ENCODE measurements at places on chromosomes 2 and 18.

DNA sequence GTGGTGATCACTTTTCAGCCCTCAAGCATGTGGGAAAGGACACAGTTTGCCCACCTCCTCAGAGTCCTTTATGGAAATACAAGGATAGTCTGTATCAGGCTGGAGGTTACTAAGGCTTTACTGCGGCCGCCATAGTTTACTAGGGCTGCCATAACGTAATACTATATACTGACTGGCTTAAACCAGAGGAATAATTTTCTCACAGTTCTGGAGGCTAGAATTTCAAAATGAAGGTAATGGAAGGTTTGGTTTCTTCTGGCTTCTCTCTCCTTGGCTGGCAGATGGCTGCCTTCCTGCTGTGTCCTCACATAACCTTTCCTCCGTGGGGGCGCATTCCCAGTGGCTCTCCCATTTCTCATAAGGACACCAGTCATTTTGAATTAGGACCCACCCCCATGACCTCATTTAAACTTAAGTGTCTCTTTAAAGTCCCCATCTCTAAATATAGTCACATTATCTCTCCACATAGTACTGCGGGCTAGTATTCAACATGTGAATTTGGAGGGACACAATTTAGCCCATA, 12.5 kb upstream of the ATIC start:
- DNase-seq, result no peak

GRCh38 chr18:79468119-79468789, 72.5 kb downstream of the NFATC1 start:
- no peak for DNase-seq

GRCh38 chr2:176508984-176509740, 239.9 kb downstream of the MTX2 start:
- DNase-seq, result no peak

- no peak for DNase-seq
Measured at GRCh38 chr2:19932928-19933327, 31.1 kb upstream of the TTC32 start.

DNA sequence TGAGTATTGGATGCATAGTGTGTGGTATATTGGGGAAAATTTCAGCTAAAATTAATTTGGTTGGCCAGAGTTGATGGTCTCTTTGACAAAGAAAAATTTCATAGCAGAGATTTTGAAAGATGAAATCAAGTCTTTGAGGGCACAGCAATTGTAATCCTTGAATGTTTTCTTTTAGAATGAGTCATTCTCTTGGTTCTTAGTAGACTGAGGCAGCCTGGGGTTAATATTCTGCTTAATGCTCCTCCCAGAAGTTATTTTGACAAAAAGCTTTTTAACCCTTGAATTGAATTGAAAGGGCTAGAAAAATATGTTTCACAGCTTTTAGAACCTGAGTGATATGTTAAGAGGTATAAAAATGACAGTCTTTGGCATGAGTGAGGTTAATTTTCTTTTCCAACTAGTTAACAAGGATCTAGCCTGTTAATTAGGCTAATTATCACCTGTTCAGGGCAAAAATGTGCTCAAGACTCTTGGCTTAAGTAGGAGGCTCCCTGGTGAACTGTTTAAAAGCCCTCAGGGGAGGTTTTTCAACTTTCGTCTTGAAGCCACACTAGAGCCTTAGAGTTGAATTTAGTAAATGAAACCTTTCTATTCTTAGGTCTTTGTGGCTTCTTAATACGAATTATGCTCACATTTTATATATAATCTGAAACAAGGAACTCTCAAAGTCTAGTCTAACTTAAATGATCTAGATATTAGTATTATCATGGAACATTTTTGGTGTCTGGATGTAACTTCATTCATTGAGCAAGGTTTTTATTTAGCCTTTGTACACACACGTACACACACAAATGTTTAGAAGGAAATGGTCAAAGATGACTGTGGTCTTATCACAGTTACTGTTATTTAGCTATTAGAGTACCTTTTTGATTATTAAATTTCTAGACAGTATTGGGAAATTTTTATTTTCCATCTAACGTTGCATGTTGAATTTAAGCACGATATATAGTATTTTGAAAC, 272.5 kb downstream of the ZNF407 start:
- no peak for DNase-seq

DNA sequence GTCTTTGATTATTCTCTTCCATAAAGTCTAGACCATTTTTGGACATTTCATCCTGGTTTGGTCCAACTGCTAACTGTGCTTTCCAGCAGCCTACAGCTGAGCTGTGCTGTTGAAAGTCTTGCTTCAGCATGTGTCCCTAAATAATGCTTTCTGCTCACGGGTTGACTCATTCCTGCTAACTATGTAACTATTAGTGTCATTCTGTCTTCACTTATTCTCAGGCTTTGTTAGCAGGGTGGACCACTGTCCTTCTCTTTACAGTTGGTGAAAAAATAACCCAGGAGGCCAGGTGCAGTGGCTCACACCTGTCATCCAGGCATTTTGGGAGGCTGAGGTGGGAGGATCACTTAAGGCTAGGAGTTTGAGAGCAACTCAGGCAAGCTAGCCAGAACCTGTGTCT, 8.9 kb downstream of the ADAM23 start:
- DNase-seq, result no peak

DNA sequence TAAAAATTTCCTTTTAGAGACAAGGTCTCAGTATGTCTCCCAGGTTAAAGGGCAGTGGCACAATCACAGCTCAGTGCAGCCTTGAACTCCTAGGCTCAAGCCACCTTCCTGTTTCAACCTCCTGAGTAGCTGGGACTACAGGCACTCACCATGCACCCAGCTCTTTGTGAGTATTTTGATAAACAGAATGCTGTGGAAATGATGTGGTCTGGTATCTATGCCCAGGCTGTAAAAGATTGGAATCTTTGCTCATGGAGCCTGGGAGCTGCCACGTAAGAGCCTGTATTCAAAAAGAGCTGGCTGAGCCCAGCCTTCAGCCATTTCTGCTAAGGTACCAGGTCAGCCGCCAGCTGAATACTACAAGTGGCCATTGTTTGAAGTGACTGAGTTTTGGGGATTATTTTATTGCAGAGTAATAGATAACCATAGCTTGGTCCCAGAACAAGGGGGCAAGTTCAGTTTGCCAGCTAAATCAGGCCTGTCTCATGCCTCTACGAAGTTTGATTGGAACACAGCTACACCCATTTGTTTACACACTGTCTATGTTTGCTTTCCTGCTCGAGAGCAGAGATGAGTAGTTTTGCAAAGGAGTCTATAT, 21.3 kb upstream of the ARL5A start:
- DNase-seq, result no peak

DNA sequence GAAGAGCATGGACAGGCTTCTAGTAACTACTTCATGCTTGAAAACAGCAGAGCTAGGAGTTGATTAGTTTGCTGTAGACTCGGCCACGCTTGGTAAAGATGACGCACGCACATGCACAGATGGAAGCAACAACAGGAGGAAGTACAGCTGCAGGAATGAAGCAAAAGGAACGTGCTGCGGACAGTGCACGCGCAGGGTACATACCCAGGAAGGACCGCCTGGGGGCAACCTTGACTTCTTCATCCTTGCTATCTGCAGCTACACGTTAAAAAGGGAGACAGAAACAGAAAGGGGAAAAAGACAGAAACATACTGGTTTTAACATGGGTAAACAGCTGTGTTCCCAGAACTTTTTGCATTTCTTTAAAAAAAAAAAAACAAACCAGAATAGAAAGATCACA, 17.7 kb downstream of the SLC66A2 start:
- no peak for DNase-seq

- no peak for DNase-seq
Measured at GRCh38 chr2:62363166-62363565, 142.8 kb downstream of the TMEM17 start.

- DNase-seq, result no peak
Measured at GRCh38 chr2:71759060-71759459, 305.7 kb downstream of the DYSF start.

DNA sequence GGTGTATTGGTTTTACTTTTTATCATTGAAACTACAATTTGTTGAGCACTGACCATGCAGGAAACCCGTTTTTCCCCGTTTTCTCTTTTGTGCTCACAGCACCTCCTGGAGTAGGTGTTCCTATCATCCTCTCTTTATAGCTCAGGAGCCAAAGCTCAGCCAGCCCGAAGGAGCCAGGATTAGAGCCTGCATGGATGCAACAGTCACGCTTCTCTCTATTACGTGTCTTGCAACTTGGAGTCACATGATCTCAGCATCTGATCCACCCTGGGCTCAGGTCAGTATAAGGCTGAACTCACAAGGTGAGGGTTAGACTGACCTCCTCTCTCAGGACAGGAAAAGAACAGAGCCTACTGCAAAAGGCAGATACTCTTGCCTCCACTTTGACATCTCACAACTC, 150.5 kb downstream of the MBP start:
- no peak for DNase-seq

- DNase-seq, result no peak
Measured at GRCh38 chr2:39546937-39547336, 109.9 kb upstream of the MAP4K3 start.

DNA sequence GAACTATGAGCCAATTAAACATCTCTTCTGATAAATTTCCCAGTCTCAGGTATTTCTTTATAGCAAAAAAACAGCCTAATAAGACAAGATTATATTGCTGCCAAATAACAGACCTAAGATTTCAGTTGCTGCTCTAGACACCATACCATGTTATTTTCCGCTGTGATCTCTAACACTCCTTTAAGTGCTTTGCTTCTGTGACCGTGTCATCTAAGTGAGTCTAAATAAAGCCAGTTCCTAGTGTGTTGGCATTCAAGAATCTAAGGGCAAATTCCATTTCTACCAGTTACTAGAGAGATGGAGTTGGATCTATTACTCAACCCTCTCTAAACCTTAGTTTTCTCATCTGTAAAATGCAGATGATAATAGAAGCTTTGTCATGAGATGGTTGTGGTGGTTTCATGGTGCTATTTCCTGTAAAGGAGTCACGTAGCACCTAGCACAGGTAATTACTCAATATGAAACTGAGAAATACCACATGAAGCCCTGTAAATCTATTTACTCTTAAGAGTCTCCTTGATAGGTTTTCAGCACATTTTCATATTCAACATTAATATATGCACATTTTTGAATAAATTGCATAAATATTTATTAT, 40.5 kb downstream of the SPHKAP start:
- no peak for DNase-seq

DNA sequence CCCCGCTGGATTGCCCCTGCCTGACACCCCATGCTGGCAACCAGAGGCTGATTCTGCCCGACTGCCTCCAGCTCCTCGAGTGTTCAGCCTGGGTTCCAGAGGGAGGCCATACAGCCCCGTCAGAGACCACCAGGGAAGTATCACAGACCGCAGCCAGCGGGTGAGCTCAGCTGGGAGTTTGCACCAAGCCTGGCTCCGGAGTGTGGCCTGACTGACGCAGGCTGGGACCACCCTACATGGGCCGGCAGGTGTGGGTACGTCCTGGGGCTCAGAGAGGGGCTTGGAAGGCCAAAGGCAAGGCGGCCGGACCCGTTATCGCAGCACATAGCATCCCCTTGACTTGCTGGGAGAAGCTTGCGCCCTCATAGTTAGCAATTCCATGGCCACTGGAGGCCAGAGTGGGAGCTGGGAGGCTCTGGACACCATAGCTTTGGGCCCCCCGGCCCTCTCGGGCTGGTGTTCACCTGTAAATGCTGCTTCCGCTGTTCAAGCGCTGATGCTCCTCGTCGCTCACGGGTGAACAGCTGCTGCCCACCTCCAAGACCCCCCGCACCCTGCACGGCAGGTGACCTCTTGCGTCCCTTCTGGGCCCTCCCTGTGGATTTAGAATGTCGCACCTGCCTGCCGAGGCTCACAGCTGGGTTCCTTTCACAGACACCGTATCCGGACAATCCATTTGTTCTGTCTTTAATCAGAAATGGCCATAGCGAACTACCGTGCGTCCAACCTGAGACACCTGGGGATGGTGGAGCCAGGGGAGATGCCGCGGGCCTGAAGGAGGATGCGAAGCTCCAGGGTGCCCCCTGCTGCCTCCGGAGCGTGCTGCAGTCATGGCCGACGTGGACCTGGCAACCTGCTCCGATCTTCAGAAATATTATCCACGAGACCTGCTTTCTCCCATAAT, 31.2 kb upstream of the SLC66A3 start:
- peak; percentile 59 for DNase-seq

DNA sequence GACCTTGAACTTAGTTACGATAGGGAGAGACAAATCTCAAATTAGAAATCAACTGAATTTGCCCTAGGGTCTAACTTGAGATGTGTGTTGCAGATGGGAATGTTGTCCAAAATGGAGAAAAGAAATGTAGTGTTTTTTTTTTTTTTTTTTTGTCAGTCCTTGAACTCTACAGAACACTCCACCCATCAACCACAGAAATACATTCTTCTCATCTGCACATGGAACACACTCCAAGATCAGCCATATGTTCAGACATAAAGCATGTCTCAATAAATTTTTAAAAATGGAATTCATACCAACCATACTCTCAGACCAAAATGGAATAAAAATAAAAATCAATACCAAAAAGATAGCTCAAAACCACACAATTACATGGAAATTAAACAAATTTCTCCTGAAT, 526.5 kb downstream of the FBXO15 start:
- no peak for DNase-seq

DNA sequence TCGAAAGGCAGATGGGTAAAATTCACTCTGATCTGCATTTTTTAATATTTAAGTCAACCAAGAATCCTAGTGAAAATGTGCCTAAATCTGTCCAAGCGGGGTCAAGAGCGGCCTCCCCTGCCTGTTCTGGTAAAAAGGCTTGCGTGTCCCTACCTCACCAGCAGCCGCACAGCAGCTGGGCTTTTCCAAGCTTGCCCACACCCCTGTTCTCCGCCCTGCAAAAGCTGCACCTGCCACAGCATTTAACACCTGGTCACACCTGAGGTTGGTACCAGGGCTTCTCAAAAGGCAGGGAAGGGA, 25.8 kb upstream of the TMEM182 start:
- DNase-seq, result peak; percentile 3

GRCh38 chr2:43023791-43024514, 202.5 kb downstream of the ZFP36L2 start:
- no peak for DNase-seq

- no peak for DNase-seq
Measured at GRCh38 chr2:203949228-203949627, 12.7 kb downstream of the ICOS start.

DNA sequence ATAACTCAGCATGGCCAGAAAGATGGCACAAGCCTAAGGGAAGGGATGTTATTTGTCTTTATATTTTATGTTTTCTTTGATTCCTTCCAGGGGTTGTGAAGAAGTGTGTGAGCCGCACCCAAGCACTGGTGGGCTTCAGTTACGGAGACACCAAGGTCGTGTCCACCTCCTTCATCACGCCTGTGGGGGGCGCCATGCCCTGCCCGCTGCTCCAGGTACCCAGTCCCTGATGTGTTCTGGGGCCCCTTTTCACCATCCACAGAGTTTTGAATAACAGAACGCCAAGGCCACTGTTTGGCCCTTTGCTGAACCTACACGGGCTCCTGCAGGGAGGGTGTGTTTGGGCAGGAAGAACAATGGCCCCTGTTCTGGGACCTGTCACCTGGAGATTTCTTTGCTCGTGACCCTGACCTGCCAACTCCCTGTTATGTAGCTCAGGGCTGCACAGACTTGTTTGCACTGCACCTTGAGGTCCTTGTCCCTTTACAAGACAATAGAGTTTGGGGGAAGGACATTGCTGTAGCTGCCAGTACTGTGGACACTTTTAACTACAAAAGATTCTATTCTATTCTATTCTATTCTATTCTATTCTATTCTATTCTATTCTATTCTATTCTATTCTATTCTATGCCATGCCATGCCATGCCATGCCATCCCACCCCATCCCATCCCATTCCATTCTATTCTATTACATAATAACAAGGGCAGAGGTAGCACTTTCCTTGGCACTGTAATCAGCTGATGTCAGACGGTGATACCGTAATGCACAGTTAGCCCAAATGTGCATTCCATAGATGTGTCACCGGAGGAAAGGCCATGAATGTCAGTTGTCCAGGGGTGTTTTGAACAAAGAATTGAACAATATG, 48.2 kb upstream of the CNGA3 start:
- no peak for DNase-seq

All from activated CD4-positive, alpha-beta T cell treated with anti-CD3 and anti-CD28 coated beads for 24 hours (primary cell).